ENCODE measurements at places on chromosomes 7 and 10. TPM values are rescaled to one million over a fixed set of nuclear protein-coding genes. Genes with fewer than 3 reads are reported as not detected.

GRCh38 chr7:101957744-101958525 is 140.5 kb downstream of the CUX1 start:
- H3K27ac ChIP-seq: no peak overlapping the region
- H3K4me1 ChIP-seq: peaks cover 61% of the 10 kb centered on the region
- no peak overlapping the region for H3K4me3 ChIP-seq
- no peaks in the 10 kb centered on the region for H3K36me3 ChIP-seq
- no peaks in the 10 kb centered on the region for H3K27me3 ChIP-seq

The NPSR1 gene
- not detected for total RNA-seq

DNA sequence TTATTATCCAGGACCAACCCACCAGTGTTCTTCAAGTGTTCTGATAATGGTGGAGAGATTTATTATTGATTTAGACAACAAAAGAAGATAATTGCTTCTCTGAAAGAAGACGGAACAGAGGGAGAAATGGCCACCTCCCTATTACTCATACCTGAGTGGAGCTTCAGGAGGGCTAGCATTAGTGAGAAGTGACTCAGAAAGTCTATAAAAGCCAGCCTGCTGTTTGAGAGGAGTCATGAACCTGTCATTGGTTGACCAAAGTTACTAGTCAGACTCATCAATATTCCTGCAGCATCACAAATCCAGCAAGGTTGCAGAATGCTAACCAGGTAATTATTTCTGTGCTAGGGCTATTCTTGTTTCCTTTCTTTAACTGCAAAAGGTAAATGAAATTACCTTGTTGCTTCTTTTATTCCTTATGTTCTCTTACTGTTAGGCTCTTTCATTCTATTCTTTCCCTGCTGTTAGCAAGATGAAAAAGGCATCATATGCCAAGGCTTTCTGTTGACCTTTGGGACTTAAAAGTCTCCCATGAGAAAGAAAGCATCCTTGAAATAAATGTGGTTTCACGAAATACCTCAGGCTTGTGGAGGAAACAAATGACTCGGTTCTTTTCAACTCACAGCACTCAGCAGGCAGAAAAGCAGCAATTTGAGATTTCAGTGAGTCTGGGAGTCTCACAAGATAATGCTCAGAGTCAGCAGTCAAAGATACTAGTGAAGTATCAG is 256.4 kb upstream of the PHYHIPL start:
- peak overlapping the region; percentile 69 for H3K27ac ChIP-seq
- H3K36me3 ChIP-seq: no peaks in the 10 kb centered on the region
- H3K27me3 ChIP-seq: no peaks in the 10 kb centered on the region
- DNase-seq: peak; percentile 94
- peak overlapping the region; percentile 31 for H3K4me3 ChIP-seq

The GPNMB gene
- 2.8 TPM for total RNA-seq

The HOXA7 gene
- total RNA-seq: 15.0 TPM

DNA sequence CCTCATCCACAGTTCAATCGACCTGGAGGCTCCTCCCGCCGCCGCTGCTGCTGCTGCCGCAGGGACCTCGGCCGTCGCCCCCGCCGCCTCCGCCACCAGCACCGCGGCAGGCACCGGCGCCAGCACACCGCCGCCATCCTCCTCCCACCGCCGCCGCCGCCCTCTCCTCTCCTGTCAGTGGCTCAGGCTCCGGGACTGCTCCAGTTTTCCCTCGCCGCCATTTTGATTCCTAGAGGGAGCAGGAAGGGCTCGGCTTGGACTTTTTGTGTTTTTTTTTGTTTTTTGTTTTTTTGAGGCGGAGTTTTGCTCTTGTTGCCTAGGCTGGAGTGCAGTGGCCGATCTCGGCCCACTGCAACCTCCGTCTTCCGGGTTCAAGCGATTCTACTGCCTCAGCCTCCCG is 3.0 kb upstream of the MCM10 start:
- no peaks in the 10 kb centered on the region for H3K36me3 ChIP-seq
- H3K4me3 ChIP-seq: no peak overlapping the region
- H3K27me3 ChIP-seq: no peaks in the 10 kb centered on the region
- H3K27ac ChIP-seq: no peak overlapping the region

The LRRC61 gene
- 12.0 TPM for total RNA-seq

DNA sequence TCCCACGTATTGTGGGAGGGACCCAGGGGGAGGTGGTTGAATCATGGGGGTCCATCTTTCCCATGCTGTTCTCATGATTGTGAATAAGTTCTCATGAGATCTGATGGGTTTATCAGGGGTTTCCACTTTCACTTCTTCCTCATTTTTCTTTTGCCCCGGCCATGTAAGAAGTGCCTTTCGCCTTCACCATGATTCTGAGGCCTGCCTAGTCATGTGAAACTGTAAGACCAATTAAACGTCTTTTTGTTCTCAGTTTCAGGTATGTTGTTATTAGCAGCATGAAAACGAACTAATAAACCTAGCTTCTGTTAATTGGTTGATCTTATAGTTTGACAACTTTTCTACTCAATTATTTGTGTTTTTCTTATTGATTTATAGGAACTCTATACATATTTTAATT is 206.3 kb downstream of the NXPH1 start:
- H3K27me3 ChIP-seq: no peaks in the 10 kb centered on the region
- no peak for DNase-seq
- no peaks in the 10 kb centered on the region for H3K4me1 ChIP-seq
- no peaks in the 10 kb centered on the region for H3K36me3 ChIP-seq
- no peak overlapping the region for H3K4me3 ChIP-seq
- no peak overlapping the region for H3K27ac ChIP-seq

The OPALIN gene
- total RNA-seq: not detected

The CCDC3 gene
- 10.5 TPM for total RNA-seq

DNA sequence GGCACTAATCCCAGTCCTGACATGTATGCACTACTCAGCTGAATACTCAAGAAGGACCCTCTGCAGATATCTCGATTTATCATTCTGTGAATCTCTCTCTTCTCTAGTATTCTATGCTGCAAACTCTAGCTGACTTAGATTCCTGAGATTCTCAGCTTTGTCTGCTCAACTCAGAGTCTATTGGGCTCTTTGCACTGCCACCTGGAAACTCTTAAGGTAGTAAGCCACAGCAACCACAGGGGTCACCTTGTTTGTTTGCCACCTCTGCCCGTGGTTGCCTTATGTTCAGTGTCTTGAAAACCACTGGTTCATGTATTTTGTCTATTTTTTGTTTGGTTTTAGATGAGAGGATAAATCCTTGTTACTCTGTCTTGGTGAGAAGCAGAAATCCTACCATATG is 72.9 kb downstream of the SP8 start:
- no peaks in the 10 kb centered on the region for H3K27me3 ChIP-seq
- no peak for DNase-seq
- H3K4me3 ChIP-seq: no peak overlapping the region
- no peaks in the 10 kb centered on the region for H3K4me1 ChIP-seq
- H3K36me3 ChIP-seq: no peaks in the 10 kb centered on the region

DNA sequence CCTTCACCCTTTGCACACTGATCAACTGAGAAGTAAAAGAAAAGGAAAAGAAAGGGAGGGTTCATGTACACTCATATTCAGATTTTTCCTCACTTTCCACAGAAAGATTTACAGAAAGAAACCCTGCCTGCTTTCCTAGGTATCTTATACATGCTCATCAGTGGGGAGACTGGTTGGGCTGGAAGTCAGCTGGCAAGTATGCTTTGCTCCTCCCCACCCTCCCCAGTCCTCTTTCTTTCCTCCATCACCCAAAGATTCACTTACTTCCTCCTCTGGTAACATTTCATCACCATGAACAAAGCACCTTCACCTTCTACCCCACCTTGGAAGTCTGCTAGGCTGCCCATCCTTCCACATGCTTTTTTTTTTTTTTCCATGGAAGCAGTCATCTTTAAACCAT is 153.2 kb upstream of the NRBF2 start:
- H3K27me3 ChIP-seq: no peaks in the 10 kb centered on the region
- no peak overlapping the region for H3K4me3 ChIP-seq
- no peak for DNase-seq
- no peak overlapping the region for H3K27ac ChIP-seq

DNA sequence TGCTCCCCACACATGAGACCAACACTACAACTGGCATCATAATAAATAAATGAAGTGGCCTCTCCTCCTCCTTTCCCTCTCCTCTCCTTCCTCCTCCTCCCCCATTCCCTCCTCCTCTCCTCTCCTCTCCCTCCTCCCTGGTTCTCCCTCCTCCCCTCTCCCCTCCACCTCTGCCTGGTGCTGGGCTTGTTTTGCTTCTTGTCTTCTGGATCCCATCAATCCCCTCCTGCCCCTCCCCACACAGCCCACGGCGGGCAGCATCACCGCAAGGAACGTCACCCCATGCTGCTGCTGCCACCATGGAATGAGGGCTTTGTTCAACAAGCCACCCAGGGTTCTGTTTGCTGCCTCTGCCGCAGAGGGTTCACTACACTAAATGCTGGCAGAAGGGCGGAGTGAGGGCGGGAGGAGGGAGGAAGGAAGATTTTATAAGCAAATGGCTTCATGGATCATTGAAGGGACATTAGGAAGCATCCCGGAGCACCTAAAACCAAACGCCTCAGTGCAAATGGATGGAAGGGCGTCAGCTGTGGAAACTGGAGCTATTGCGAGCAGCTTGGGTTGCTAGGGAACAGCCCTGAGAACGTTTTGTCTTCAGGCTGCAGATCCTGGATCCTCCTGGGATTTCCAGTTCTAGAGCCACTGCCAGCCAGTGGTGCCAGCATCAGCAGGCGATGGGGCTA is 379.7 kb upstream of the ZMIZ1 start:
- DNase-seq: no peak
- no peaks in the 10 kb centered on the region for H3K36me3 ChIP-seq

The FASTK gene
- total RNA-seq: 86.4 TPM

DNA sequence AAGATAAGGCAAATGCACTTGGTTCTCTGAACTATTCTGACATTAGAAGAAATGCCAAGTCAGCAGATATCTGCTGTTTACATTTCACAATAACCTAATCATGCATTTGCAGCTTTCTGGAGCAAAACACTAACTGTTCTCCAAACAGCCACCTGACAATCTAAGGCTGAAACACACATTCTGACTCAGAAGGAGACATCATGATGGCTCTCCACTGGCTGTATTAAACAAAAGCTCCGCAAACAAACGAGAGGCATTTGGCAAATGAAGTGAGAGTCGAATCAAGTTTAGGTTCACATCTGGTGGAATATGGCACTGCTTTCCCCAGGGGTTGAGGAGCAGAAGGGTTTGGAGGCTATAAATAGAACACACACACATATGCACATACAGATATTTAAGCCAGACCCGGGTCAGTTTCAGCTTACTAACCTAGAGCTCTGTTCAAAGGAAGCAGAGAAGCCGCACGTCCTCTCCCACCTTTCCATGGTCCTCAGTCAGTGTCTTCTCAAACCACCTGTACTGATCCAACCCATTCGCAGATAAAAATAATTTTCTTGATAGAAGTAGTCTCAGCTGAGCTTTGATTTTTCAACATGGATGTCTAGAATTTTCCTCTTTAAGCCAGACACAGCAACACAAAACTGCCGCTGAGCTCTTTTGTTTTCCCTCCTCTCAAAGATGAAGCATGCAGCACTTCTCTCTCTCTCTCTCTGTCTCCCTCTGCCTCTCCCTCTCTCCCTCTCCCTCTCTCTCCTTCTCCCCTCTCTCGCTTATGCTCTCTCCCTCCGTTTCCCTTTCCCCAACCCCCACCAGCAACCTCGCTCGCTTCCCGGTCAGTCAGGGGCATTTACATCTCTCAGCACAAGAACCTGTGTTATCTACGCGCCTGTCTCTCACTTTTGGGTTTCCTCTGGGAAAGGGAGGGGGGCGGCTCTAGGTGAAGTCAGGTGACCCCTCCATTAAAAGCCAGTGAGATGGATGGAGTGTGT is 682.8 kb downstream of the MAGI2 start:
- H3K27ac ChIP-seq: no peak overlapping the region
- H3K4me1 ChIP-seq: no peaks in the 10 kb centered on the region
- no peaks in the 10 kb centered on the region for H3K36me3 ChIP-seq
- H3K27me3 ChIP-seq: peaks cover 36% of the 10 kb centered on the region

The TMEM120A gene
- total RNA-seq: 25.9 TPM

- no peaks in the 10 kb centered on the region for H3K4me1 ChIP-seq
- H3K27ac ChIP-seq: no peak overlapping the region
- no peak overlapping the region for H3K4me3 ChIP-seq
These were observed 140.9 kb downstream of the ADCYAP1R1 start for GRCh38 chr7:31192986-31193385.

The SCRN1 gene
- total RNA-seq: 76.8 TPM

The FOXP2 gene
- total RNA-seq: 2.5 TPM

The COMTD1 gene
- total RNA-seq: 35.1 TPM

- H3K4me3 ChIP-seq: no peak overlapping the region
- no peaks in the 10 kb centered on the region for H3K4me1 ChIP-seq
- no peak overlapping the region for H3K27ac ChIP-seq
These were observed 84.2 kb upstream of the DDC start for GRCh38 chr7:50649259-50649885.

DNA sequence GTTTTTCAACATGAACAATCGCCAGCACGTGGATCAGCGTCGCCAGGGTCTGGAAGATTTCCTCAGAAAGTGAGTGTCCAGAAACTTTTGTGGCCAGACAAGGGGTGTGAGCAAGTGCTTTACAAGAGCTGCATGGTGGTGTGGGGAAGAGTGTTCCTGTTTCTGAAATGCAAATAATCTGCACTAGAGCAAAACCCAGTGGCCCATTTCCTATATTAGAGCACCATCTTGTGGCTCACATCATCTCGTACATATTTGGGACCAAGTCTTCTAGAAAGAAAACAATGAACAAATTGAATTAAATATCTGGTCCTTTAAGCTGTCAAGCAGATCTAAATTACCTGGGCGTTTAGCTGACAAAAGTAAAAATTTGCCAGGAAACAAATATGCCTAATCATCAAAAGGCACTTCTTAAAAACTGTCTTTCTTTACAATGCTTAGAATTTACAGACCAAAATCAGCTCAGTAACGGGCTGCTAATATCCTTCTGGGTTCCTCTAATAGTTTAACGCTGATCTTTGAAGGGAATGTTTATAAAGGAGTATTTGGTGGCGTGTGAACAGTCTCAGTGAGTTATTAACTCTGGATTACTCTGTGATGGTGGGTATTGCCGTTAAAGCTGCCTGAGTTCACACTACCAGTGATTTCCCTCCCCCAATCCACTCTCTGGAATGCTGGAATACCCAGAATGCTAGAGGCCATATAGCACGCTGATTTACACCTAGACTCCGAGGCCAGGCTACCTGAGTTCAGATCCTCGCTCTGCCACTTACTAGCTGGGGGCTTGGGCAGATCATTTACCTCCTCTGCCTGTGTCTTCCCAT is 73.6 kb downstream of the SNX10 start:
- H3K4me3 ChIP-seq: no peak overlapping the region
- 0 out of 2 replicates have a peak, but pooled peaks cover 2% of the 10 kb centered on the region for H3K36me3 ChIP-seq
- H3K27me3 ChIP-seq: no peaks in the 10 kb centered on the region
- H3K27ac ChIP-seq: no peak overlapping the region
- no peaks in the 10 kb centered on the region for H3K4me1 ChIP-seq

Measured in HCT116 (cell line).